ENCODE measurements at places on chromosomes 3 and 15.

GRCh38 chr3:185070491-185071286 is 82.2 kb downstream of the C3orf70 start:
- DNase-seq, result peak; percentile 16

- no peak for DNase-seq
Observed at GRCh38 chr15:77025941-77026411, 31.1 kb downstream of the PSTPIP1 start.

GRCh38 chr3:142168514-142168913 is 19.2 kb upstream of the TFDP2 start:
- DNase-seq, result no peak

GRCh38 chr3:137746808-137747207 is 17.3 kb upstream of the SOX14 start:
- DNase-seq, result no peak

DNA sequence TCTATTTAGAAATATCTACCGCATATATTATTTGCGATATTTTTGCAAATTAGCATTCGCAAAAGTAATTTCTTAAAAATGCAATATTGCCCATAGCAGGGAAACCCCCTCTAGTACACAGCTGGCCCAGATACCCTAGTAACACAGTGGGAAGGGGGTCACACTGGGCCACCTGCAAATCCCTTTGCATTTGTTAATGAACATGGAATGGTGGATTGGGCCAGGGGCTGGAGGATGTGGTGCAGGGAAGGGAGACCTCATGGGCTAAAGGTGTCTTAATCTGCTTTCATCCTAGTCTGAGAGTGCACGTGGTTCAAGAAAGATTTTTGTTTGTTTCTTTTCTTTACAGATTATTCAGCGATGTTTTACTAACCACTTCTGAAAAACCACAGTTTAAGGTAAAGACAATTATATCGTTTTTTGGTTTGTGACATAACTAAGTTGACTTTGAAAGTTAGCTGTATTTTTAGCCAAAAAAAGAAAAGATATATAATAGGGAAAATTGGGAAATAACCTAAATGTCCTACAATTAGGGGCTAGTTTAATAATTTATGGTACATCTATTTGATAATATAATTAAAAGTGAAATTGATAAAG is 30.0 kb downstream of the PDHB start:
- no peak for DNase-seq

DNA sequence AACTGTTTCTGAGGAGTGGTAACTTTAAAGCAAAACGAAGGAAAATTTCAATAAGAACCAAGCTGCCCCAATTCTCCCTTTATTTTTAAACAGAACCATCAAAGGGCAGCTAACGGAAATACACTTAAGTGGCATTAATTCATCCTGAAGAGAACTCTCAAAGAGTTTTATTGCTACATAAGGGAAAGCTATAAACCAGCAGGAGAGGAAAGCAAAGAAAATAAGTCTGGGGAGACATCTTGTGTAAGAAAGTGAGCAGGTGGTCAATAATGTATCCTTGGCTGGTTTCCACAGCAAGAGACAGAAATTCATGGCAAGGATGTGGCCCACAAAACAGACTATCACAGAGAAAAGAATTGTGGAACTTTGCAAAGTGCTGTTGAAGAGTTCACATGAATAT is 40.0 kb upstream of the CMSS1 start:
- no peak for DNase-seq

- no peak for DNase-seq
Observed at GRCh38 chr3:4835616-4836043, 143.6 kb upstream of the BHLHE40 start.

DNA sequence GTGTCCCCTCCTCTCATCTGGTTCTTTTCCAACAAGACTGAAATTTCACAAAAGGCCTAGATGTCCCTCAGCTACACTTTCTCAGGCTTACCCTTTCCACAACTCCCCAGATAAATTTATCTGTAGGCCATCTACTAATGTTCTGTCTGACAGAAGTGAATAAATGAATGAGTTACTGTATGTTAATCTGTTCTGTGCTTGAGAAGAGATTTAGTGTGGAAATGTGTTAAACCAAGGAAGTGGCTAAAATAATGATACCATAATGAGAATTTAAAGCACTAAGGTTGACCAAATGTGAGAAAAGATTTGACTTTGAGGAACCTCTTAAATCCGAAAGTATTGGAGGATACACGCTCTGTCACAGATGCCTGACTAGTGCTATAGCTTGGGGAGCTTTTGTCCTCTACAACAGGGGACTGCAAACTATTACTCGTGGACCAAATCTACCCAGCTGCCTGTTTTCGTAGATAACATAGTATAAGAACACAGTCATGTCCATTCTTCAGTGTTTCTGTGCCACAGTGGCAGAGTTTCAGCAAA is 74.8 kb upstream of the P2RY1 start:
- no peak for DNase-seq

GRCh38 chr3:175421902-175422301 is 562.8 kb downstream of the NAALADL2 start:
- DNase-seq, result peak; percentile 20

GRCh38 chr3:138400651-138401070 is 33.8 kb upstream of the ESYT3 start:
- DNase-seq, result no peak

- no peak for DNase-seq
Observed at GRCh38 chr3:186959029-186959624, 28.8 kb downstream of the ST6GAL1 start.

- DNase-seq, result peak; percentile 76
Observed at GRCh38 chr3:55189359-55189801, 261.5 kb upstream of the LRTM1 start.

- DNase-seq, result no peak
Observed at GRCh38 chr3:184632551-184633236, 71.1 kb downstream of the EPHB3 start.

DNA sequence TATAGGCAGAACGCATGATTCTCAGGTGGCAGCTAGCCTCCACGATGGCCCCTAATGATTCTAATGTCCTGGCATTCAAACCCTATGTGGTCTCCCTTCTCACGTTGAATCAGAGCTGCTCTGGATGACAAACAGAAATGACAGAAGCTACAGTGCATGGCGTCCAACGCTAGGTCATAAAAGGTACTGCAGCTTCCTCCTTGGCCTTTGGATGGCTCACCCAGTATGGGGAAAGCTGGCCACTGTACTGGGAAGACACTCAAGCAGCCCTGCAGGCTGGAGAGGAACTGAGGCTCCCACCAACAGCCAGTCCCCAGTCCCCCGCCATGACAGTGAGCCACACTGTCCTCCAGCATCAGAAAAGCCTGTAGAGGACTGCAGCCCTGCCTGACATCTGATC is 286.3 kb downstream of the FAM43A start:
- no peak for DNase-seq

GRCh38 chr15:91844341-91844740 is 9.2 kb upstream of the SLCO3A1 start:
- DNase-seq, result no peak

- DNase-seq, result no peak
Observed at GRCh38 chr15:85825719-85826118, 31.0 kb upstream of the KLHL25 start.

DNA sequence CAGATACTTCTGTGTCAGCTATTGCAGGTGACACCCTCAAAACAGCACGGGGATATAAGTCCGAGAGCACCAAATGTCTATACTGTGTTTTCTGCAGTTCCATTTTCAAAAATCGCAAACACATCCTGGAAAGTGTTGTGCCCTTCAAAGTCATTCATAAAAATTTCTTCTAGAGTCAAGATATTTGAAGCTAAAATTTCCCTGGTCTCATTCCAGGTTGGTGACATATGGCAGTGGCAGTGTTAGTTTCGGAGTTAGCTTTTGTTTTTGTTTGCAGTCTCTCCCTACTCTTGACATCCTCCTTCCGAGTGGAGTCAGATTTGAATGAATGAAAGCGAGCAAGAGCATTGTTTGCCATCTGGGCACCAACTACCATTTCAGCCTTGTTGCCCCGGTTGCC is 3.2 kb upstream of the FSIP1 start:
- no peak for DNase-seq

DNA sequence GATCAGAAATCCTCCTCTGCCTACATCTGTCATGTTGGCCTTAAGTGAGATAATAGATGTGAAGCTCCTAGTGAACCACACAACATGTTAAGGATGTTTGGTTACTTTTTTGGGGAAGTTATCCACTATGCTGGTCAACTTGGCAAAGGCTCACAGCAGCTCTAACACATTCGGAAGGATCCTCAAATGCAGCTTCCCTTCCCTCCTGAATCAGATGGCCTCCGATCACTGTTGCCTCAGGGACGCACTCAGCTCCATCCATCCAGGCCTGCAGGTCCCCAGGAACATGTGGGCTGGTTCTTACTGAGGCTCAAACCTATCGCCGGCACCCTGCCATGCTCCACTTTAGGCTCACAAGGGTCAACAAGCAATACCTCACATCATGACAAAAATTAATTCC is 67.9 kb downstream of the CORO2B start:
- DNase-seq, result no peak

DNA sequence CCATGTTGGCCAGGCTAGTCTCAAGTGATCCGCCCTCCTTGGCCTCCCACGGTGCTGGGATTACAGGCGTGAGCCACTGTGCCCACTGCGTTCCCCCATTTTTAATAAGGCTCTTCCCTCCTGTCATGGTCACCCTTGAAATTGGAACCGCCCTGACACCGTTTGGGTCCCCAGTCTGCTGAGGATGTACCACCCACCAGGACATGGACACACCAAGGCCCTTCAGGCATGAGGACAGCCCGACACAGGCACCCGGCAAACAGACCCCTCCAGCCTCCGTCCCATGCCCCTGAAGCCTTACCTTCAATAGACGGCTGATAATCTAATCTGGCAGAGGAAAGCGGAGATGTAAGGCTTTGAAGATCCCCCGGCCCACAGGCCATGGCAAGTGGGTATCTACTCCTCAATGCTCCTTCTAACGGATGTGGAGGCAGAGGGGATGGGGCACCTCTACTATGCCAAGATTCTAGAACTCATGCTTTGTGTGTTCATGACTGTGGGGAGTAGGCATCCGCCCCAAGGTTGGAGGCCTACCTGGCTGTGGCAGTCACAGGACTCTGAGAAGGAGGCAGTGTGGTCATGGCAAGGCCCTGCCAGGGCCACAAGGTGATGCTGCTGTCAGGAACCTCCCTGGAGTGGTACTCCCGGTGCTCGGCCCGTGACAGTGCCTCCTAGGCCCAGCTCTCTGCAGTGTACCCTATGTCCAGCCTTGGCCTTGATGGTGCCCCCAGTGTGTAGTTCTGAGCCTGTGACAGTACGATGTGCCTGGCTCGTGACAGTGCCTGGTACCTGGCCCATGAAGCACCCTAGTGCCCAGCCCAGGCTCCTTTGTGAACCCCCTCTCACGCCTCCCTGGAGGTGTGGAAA is 18.6 kb upstream of the PRSS50 start:
- DNase-seq, result no peak

- DNase-seq, result no peak
Observed at GRCh38 chr3:156635034-156635433, 39.4 kb upstream of the TIPARP start.

- DNase-seq, result peak; percentile 41
Observed at GRCh38 chr15:44435893-44436667, 8.7 kb downstream of the CTDSPL2 start.

GRCh38 chr3:157920822-157921700 is 185.2 kb downstream of the SHOX2 start:
- no peak for DNase-seq

- DNase-seq, result no peak
Observed at GRCh38 chr3:88132894-88133293, 16.9 kb upstream of the C3orf38 start.

DNA sequence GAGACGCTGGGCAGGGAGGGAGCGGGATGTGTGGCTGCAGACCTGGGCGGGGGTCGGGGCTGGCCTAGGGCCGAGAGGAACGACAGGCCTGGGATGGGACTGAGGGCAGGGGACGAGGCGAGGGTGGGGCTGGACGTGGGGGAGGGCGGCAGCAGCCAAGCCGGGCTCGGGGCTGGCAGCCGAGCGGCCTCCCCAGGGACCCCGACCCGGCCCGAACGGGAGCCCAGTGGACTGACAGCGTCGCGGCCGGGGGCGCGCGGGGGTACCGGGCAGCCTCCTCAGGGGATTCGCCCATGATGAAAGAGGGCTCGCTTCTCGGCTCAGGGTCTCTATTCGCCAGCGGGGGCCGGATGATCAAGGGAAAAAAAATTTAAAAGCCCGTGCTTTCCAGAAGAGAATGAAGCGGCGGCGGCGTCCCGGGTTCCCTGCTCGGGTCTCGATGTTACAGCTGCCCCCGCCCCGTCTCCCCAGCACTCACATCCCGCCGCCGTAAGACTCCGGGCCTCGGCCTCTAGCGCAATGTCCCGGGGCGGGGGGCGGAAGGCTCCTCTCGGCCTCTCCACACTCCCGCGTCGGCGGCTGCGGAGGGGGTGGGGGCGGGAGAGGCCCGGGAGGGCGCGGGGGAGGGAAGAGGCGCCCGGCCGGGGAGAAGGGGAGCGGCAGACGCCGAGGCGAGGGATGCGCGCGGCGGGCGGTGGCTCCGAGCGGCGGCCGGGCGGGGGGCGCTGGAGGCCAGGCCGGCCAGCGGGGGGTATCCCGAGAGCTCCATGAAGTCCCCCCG is 4.3 kb downstream of the PTH1R start:
- no peak for DNase-seq

GRCh38 chr15:37881237-37882013 is 53.0 kb upstream of the TMCO5A start:
- no peak for DNase-seq

DNA sequence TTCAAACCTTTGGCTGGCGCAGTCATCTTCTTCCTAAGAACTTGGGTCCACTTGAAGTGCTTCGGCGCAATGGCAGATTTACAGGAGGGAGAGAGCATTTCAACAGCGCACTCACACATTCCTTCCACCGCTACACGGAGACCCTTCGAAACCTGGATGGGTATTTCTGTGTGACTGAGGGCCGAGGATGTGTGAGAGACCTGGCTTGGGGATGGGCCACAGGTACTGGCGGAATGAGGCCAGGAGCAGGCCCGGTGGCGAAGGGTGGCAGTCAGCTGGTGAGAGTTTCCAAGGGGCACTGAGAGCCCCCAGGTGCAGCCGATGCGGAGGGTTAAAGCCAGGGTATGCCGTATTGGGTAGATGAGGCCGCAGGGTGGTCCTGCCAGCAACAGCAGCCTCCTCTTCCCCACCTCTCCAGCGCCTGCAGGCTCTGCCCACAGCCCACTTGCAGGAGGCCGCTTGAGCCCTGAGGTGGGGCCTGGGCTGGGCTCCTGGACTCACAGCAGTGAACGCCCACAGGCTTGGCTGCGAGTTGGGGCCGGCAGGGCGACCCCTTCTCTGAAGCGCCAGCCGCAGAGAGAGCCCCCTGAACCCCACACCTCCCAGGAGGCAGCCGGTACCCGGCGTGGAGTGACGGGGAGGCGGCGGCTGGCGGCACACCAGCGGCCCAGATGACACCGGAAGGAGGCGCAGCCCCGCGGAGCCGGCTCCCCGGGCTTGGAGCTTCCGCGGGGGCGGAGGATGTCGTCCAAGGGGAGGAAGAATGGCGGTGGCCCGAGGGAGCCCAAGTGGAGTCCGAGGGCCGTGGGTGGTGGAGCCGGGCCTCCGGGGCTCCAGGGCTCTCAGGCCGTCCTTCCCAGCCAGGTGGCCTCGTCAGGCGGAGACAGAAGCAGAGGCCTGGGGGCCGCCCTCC is 166.5 kb downstream of the NSMCE3 start:
- DNase-seq, result peak; percentile 7

- DNase-seq, result no peak
Observed at GRCh38 chr3:118984699-118985098, 49.9 kb downstream of the IGSF11 start.

Data from HFFc6 (cell line).